Right ventricle myocardium superior (tissue), 1 donor: ENCODE measurements at places on chromosomes 1 and 21. TPM values are rescaled to one million over a fixed set of nuclear protein-coding genes. Genes with fewer than 3 reads are reported as not detected.

LCE1A gene
- total RNA-seq: not detected

SLC5A9 gene
- 0.13 TPM for total RNA-seq

CA6 gene
- not detected for total RNA-seq

ARMH1 gene
- total RNA-seq: 0.83 TPM

C1orf53 gene
- total RNA-seq: 6.2 TPM

GOLPH3L gene
- 15.2 TPM for total RNA-seq

EGLN1 gene
- 75.2 TPM for total RNA-seq

GRIK3 gene
- total RNA-seq: 0.91 TPM

CADM3 gene
- total RNA-seq: 5.3 TPM

PRDM16 gene
- 14.2 TPM for total RNA-seq

C8A gene
- total RNA-seq: not detected

KIF17 gene
- total RNA-seq: 5.2 TPM

TNFRSF8 gene
- 0.59 TPM for total RNA-seq

ASTN1 gene
- 0.32 TPM for total RNA-seq

VCAM1 gene
- 2.5 TPM for total RNA-seq

ZFP69 gene
- total RNA-seq: 1.3 TPM

TMEM269 gene
- total RNA-seq: not detected

CCDC190 gene
- 0.27 TPM for total RNA-seq

KLHDC9 gene
- 4.7 TPM for total RNA-seq

CFAP141 gene
- not detected for total RNA-seq

PEX10 gene
- 15.2 TPM for total RNA-seq

TSPEAR gene
- 0.51 TPM for total RNA-seq

GPR3 gene
- 0.24 TPM for total RNA-seq

SPSB1 gene
- 13.0 TPM for total RNA-seq

RGS2 gene
- 18.4 TPM for total RNA-seq

NBPF6 gene
- total RNA-seq: not detected

ALDH4A1 gene
- 29.3 TPM for total RNA-seq

HFM1 gene
- total RNA-seq: 2.1 TPM
